ENCODE measurements at places on chromosomes 5 and 9.
A peak's percentile ranks its signal among the peaks of the same experiment; 100 is the strongest.

- no peak for DNase-seq
Measured at GRCh38 chr5:33441241-33442177, 744 bp downstream of the TARS1 start.

DNA sequence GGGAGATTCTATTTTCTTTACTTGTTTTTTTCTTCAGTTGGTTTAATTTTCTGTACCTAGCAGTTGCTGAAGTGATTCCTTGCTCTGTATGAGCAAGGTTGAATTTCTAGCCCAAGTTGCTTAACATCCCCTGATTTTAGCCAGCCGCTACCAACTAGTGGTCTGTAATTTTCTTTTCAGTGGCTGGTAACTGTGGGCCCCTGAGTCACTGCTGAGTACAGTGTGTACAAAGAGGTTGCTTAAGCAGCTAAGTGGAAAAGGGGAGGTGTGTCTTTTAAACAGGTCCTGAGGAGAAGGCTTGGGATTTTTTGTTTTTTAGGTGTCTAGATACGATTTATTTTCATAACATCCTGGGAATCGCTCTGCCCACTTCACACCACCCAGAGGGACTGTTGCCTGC, 254.7 kb downstream of the NR3C1 start:
- DNase-seq = no peak

DNA sequence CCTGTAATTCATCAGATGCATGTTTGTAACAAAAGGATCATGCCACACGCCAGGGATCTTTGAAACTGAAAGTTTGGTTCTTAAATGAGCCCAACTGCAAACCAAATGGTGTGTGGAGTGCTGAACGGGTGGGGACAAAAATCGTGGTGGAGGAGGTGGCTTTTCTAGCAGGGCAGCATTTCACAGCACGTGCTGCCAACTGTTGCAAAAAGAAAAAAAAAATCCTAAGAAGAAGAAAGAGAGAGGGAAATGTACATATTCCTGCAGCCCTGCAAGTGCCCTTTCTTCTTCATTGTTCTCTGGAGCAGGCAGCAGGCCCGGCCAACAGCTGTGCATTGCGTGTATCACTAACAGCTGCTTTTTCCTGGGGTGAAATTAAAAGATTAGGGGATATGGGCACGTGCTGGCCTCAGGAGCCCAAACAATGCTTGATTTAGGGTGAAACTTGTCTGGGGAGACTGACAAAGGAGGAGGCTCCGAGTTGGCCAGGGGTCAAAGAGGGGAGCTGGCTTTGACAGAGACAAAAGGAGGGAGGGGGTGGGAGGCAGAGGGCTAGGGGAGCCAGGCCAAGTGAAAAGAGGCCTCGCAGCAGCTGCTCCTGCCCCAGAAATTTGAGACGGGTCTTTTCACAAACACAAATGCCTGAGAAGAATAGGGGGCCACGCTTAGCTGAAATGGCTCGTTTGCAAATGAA, 73.0 kb downstream of the GADD45G start:
- DNase-seq = no peak

GRCh38 chr9:94936419-94936818, 209.9 kb downstream of the AOPEP start:
- DNase-seq = no peak

DNA sequence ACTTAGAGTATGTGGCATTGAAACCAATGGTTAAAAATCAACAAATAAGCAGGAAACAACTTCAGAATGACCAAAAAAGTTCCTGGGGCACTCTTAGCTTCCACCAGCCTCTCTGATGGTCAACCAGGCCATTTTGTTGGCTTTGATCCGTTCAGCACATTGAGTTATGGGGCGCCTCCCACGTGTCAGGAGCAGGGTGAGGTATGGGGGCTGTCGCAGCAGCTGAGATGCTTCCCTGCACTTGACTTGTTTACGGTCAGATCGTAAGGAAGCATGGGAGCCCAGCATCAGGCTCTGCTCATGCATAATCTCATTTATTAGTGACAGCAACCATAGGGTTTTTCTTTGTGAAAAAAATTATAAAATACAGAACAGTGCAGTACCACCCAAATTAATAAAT, 16.7 kb downstream of the SYK start:
- DNase-seq = no peak

GRCh38 chr9:89598926-89599325, 5.9 kb upstream of the GADD45G start:
- DNase-seq = no peak

DNA sequence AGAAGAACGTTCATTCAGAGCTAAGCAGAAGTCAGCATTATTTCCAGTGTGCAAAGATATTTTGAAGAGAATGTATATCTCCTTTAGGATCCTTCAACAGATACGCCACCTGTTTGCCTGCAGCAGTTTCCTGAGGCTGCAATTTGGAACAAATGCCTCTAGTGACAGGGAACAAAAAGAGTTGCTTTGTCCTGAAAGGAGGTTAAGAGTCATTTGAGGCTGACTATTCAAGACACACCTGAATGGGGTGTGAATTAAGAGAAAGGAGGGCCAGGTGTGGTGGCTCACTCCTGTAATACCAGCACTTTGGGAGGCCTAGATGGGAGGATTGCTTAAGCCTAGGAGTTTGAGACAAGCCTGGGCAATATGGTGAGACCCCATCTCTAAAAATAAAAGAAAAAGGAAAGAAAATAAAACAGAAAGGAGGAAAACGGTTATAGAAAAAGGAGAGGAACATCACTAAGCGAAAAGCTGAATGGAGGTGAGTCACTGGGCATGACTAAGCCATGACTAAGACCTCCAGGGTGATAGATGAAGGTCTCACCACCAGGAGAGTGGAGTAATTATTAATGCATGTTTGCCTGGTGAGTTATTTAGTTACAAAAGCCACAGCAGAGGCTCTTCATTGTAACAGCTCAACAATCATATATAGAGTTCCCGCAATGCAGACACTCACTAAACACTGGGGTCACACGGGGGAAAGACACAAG, 255.2 kb upstream of the TNC start:
- DNase-seq = no peak

- DNase-seq = no peak
Measured at GRCh38 chr9:79362100-79363081, 209.4 kb upstream of the TLE4 start.

DNA sequence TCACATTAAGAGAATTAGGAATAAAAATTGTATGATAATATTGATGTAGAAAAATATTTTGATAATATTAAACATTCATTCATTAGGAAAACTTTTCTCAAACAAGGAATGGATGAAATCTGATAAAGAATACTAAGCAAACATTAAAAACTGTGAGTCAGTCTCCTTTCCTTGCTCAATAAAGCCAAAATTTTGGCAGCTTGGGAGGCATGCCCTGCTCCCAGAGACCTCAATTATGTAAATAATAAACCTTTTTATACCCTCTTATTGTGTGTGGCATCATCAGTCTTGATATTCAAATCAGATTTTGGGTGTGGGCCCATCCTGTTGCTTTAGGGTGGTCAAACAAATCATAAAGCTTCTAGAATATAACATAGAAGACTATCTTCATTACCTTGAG, 36.6 kb upstream of the CCL21 start:
- no peak for DNase-seq

GRCh38 chr9:69157751-69158466, 16.2 kb upstream of the TJP2 start:
- DNase-seq = no peak

DNA sequence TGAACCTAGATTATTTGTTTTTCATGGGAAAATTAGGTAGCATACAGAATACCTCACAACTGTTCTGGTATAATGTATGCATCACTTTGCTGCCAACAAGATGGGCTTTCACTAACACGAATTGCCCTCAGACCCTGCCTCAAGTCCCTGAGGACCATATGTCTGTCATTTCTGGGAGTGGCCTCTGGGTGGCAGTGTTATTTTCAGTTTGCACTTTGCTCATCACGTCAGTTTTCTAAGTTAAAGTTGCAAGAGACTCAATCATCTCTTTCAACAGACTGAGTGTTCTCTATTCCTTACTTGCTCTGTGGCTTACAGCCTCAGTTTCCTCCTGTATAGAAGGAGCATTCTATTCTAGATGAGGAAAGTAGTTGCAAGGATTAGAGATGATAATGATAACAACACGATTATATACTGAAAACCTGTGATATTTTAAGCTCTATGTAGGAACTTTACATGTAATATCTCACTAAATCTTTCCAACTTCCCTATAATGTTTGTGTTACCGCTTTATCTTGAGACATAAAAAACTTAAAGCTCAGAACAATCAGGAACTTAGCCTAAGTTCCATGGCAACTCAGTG, 55.7 kb downstream of the TSSK1B start:
- DNase-seq = peak; percentile 8
